AG20443 (cell line): ENCODE measurements at places on chromosomes 11 and 22.
A peak's percentile ranks its signal among the peaks of the same experiment; 100 is the strongest.

DNA sequence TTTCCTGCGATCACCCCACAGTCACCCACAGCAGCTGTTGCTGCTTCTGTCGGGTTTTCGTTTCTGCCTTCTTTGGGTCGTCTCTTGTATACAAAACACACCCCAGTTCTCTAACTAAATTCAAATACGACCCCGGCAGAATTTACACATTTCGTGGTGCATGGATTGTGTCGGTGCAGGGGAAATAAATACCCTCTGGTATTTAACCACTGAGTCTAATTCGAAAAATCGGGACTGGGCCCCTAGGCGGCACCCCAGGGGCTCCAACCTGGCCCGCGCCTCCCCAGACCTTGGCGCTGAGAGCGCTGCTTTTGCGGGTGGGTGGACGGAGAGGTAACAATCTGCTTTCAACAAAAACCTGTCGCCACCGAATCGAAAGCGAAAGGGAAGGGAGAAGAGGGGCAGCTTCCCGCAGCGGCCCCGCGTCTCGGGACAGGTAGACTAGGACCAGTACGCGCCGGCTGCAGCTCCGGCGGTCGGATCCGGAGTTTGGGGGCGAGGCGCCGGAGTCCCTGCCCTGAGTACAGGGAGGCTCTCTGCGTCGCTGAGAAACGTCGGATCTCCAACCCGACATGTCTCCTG, 4.4 kb downstream of the ALX4 start:
- no peak for DNase-seq

DNA sequence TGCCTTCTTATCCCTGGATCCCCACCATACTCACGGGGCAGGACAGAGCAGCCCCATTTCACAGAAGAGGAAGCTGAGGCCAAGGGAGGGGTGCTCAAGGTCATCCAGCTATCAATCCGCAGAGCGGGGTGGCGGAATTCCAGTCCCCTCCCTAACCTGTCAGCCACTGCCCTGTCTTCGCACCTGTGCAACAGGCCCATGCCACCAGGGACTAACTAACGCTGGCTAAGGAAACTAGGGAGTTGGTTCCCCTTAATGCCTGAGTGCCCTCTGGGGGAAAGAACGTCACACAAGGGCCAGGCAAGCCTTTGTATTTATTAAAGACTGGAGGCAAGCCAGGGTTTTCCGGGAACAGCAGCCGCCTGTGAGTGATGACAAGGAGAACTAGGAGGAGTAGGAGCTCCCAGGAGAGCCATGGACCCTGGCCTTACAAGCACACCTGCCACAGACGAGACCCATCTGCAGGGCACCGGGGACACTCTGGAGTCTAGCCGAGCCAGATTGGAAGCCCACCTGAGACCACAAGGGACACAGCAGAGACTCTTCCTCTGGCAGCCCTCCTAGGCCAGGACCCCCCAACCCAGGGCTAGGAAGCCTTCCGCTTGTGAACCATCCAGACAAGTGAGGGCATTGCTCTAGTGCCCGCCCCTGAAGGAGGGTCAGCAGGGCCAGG, 64.4 kb downstream of the MYH9 start:
- DNase-seq = peak; percentile 53

DNA sequence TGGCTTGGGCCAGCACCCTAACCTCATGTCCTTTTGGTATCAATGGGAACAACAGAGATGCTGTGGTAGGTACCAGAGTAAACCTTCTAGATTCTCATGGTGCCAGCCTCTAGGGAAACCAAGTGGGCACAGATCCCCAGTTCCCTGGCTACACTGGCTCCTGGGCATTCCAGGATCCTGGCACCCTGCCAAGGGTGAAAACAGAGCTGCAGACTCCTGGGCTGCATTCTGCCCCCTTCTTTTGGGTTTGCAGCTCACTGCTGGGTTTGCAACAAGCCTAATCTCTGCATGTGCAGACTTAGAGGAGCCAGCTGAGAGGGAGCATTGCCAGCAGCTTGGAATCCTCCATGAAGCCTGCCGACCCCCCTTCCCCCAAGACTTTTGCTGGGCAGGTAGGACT, 30.6 kb downstream of the PRDM11 start:
- DNase-seq = no peak

DNA sequence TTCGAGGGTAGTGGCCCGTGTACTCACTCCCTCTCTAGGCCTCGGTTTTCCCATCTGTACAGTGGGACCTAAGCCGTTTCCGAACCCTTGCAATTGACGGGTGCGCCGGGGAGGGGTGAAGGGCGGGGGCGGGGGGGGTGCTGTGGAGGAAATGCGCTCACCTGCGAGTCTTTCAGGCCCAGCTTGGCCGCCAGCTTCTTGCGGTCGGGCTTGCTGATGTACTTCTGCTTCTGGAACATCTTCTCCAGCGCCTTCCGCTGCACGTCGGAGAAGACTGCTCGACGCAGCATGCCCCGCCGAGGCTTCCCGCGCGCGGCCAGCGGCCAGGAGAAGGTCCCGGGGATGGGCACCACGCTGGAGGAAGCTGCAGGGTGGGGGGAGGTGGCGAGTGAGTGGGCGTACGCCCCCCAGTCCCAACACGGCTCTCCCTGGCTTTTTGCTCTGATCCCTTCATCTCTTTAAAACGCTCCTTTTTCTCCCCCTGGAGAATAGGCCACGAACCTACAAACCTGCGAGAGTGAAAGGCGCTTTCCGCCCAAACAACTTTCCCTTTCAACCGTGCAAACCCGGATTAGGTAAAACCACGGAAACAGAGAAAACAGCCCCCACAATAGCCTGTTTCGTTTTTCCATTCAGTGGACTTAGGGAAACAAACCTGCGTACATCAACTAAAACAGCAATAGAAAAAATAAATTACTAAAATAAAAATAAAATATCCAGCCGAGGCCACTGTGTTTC, 3.2 kb downstream of the DBX1 start:
- DNase-seq = no peak

DNA sequence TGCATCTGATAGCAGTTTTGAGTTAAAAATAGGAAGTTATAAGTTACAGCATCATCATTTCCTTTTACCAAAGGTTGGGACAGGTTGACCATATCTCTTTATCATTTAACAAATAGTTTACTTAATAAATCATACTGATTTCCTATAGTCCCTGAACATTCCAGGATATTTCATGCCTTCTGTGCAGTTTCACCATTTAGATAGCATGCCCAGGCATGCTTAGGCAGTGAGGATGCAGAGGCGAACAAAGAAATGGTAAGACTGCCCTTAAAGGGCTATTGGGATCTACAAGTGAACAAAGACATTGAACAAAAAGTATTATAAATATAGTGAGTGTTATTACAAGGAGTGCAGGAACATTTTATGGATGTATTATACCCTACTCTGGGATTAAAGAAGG, 96.4 kb downstream of the PRMT3 start:
- DNase-seq = no peak

GRCh38 chr11:93939084-93939760, 81.9 kb upstream of the HEPHL1 start:
- DNase-seq = no peak

DNA sequence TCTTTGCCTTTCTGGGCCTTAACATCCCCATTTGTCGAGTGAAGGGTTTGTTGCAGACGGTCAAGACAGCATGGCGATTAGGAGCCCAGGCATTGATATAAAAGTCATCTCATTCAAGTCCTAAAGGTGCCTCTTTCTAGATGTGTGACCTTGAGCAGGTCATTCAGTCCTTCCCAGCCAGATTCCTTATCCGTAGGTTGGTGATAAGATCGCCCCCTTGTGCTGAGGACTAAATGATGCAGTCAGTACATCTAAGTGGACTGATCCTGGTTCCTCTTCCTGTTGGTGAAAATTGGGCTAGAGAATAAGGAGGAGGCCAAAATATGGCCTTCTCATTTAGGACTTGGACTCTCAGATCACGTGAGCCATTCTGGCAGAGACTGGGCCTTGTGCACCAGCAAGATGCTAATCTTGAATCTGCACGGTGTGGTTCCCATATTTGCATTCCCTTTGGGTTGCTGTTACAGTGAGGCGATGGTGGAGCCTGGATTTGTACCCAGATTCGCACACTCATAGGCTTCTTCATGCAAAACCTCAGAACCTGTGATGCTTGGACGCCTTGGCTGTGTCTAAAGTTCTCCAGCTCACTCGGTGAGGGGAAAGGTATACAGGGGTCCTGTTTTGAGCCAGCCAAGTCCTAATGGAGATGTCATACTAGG, 156.8 kb downstream of the MYO18B start:
- no peak for DNase-seq

- DNase-seq = no peak
Observed at GRCh38 chr11:78425399-78426070, 7.9 kb upstream of the GAB2 start.

- no peak for DNase-seq
Observed at GRCh38 chr11:116927163-116927974, 89.9 kb upstream of the APOA1 start.

DNA sequence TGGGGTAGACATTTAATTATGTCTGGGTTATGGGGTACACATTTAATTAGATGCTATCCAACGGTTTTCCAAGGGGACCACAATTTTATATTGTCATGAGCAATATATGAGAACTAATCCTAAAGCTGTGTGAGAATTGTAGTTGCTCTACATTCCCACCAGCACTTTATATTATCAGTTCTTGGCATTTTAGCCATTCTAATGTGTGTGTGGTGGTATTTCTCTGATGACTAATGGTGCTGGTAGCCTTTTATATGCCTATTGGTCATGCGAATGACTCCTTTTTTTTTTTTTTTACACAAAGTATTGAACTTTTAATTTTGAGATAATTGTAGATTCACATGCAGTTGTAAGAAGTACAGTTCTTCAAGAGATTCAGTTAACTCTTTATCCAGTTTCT, 26.2 kb downstream of the TMEM135 start:
- DNase-seq = no peak

- DNase-seq = no peak
Observed at GRCh38 chr22:32789797-32790620, 11.5 kb upstream of the TIMP3 start.

DNA sequence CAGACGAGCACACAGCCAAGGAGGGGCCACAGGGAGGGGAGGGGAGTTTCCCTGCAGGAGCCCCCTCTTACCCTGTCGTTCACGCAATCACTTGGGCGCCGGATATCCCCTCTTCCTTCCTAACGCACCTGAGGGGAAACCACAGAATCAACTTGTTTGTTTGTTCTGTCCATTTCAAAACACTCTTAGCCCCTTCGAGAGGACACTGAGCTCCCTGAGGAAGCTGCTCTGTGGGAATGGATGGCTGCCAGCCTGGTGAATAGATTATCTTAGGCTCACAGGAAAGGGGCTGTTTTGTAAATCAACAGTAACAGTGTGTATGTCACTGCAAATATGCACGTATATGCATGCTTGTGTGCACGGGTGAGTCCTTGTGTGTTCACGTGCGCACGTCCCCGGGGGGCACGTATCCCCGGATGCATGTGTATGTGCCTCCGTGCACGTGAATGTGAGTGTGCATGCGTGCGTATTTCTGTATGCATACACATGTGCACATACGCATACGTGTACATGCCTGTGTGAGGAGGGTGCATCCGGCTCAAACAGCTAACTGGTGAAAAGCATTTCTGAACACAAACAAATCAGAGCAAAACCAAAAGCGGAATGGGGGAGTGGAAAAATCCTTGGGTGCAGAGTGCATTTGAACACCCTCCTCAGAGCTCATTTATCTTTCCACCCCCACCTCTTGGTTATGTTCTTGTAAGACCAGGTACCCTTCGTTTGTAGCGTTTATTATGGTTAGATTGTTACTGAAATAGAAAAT, 7.2 kb downstream of the ARSA start:
- DNase-seq = peak; percentile 81

DNA sequence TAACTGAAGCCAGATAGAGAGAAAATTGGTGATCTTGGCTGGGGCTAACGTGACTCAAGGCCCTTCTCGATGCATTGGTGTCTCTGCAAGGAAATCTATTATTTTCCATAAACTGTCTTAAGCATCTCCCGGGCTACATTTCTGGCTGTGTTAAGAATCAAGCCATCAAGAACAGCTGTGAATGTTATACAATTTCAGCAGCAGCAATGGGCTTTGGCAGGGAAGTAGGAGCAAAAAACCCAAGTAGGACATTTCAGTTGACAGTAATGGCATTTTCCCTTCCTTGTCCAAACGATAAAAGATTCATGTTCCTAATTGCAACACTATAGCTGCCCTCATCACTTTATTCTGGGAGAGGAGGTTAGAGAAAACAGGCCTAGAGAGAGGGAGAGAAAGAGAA, 335.0 kb downstream of the CADM1 start:
- peak; percentile 24 for DNase-seq

DNA sequence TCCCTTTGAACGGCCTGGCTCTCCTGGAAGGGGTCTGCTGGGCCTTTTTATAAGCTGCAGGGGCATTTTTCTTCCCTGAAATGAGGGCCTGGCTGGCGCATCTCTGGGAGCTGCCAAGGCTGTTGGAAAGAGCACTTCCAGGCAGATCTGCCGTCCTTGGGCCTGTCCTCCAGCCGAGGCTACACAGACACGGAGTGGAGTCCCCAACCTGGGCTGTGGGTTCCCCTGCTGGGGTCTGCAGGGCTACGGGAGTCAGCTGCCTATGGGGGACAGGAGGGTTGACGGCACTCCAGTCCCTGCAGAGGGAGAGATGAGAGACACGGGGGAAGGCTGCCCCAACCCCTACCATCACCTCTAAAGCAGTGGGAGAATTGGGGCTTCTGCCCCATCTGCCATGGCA, 606.6 kb downstream of the TBC1D22A start:
- no peak for DNase-seq

DNA sequence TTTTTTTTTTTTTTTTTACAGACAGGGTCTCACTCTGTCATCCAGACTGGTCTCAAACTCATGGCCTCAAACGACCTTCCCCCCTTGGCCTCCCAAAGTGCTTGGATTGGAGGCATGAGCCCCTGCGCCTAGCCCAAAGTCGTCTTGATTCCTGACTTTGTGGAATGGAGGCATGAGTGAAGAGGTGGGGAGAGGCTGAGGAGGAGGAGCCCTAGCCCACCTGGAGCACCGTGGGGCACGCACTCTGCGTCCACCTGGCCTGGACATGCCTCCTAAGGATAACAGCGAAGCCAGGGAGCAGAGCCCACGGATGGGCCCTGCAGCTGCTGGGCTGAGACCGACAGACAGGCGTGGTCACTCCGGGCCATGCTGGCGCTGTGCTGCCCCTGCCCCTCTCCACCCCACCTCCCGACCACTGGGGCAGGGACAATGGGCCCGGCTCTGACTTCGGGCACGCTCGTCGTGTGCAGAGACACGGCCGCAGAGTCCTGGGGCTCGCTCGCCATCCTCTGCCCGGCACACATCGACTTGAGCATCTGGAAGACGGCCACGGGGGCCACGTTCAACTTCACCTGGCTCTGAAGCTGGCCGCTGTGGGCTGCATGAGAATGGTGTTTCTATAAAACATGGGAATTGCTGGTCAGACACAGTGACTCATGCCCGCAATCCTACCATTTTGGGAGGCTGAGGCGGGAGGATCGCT, 34.8 kb downstream of the LRRC74B start:
- DNase-seq = peak; percentile 3

GRCh38 chr22:18064636-18065035, 13.2 kb upstream of the PEX26 start:
- DNase-seq = no peak

GRCh38 chr11:62601122-62601371, 618 bp downstream of the MTA2 start:
- peak; percentile 55 for DNase-seq

GRCh38 chr22:38038890-38039812, 18.1 kb upstream of the PICK1 start:
- DNase-seq = no peak
